HuH-7.5 (cell line): ENCODE measurements at places on chromosomes 16 and 17.

DNA sequence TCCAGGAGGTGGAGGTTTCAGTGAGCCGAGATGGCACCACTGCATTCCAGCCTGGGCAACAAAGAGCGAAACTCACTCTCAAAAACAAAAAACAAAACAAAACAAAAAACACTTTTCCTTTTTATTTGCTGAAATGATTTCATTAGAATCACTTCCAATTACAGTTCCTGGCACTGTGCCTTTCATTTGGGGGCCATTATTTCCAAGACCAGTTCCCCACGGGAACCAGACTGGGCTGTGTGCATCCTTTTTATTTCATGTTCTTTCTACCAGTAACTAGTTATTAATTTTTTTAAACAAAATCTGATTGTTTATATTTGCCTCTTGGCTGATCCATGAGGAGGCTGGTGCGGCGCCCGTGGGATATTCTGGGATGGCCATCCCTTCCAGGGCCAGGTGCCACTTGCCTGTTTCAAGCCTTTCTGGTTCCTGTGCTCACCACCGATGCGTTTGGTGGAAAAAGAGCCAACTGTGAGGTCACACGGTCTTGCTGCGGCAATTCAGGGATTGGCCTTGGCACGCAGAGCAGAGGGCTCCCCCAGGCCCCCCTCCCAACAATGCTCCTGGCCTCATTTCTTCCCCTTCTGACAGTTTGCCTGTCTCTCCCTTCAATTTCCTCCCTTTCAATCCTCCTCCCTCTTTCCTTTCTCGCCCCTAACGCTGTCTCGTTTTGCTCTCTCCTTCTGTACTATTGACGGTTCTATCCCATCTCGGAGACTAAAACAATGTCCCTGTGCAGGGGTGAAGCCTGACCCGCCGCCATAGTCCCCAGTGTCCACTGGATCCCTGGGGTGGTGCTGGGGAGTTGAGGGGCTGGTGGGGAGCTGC is 13.4 kb downstream of the UBALD1 start:
- no peak for DNase-seq

GRCh38 chr16:81841722-81842121 is 62.6 kb downstream of the PLCG2 start:
- no peak for DNase-seq

- no peak for DNase-seq
Observed at GRCh38 chr16:30748634-30749445, 615 bp downstream of the PHKG2 start.

DNA sequence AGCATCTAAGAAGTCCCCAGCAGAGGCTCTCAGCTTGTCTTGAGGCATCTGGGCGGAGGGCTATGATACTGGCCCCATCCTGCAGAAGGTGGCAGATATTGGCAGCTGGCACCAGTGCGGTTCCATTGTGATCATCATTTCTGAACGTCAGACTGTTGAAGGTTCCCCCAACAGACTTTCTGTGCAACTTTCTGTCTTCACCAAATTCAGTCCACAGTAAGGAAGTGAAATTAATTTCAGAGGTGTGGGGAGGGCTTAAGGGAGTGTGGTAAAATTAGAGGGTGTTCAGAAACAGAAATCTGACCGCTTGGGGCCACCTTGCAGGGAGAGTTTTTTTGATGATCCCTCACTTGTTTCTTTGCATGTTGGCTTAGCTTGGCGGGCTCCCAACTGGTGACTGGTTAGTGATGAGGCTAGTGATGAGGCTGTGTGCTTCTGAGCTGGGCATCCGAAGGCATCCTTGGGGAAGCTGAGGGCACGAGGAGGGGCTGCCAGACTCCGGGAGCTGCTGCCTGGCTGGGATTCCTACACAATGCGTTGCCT is at the start of gene CIITA:
Gene CIITA, plus strand, starts transcription at position 404 of the 543 bp plus-strand sequence. Its CDS starts 129 bp downstream, at position 533.
- no peak for DNase-seq

DNA sequence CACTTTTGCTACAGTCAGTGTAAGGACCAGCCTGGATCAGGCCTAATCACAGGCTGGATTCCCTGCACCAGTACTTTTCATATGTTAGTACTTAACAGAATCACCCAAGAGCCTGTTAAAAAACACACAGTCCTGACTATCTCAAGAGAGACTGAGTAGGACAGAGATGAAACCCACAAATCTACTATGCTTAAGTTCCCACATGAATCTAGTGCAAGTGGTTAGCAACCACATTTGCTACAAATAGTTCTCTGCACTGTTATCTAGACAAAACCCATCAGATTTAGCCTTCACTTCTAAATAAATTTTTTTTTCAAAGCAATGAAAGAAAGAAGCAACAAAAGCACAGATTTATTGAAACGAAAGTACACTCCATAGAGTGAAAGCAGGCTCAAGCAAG is 38.9 kb downstream of the SSH2 start:
- no peak for DNase-seq

GRCh38 chr17:69363488-69364210 is 36.7 kb upstream of the ABCA5 start:
- no peak for DNase-seq

- DNase-seq: no peak
Observed at GRCh38 chr16:4032768-4033167, 83.5 kb downstream of the ADCY9 start.

- no peak for DNase-seq
Observed at GRCh38 chr17:13885953-13886889, 183.1 kb upstream of the COX10 start.

- DNase-seq: no peak
Observed at GRCh38 chr16:56354016-56354415, 71.3 kb downstream of the AMFR start.

GRCh38 chr17:43314611-43315011 is 80.8 kb upstream of the RNU2-1 start:
- no peak for DNase-seq

DNA sequence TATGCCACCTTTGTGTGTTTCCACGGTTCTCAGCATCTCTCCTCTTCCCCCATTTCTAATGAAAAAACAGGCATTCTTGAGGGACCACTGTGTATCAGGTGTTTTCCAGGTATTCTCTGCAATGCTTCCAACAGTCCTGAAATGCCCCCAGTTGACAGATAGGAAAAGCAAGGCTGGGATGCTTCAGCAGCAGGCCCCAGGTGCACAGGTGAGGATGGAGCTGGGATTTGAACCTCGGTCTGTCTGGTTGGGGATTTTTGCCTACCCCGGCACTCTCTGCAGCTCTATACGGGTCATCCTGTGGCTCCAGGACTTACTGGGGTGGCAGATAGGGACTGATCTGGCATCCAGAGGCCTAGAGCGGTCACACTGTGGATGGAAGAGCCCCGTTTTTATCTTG is 180.5 kb upstream of the GSE1 start:
- no peak for DNase-seq

- no peak for DNase-seq
Observed at GRCh38 chr16:88466175-88466862, 13.2 kb downstream of the ZFPM1 start.

DNA sequence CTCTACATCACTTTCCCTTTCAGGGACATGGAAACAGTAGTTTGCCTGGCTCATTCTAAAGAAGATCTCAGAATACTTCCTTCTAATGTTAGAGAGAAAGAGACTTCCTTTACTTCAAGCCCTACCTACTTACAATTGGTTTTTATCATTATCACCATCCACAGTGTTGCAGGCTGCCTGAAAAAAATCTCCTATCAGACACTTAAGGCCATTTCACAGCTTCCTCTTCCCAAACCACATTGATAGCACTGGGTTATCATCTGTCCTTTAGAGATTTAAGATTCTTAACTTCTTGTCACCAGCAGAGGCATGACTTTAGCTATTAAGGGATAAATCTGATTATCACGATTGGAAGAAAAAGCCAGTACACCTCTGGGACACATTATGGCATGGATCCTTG is 178.5 kb upstream of the TBX2 start:
- DNase-seq: no peak

- DNase-seq: no peak
Observed at GRCh38 chr17:74465378-74466110, 890 bp upstream of the CD300A start.

- DNase-seq: no peak
Observed at GRCh38 chr17:81388091-81388611, 7.1 kb upstream of the BAHCC1 start.

- no peak for DNase-seq
Observed at GRCh38 chr17:10055262-10055975, 143.0 kb downstream of the GAS7 start.

DNA sequence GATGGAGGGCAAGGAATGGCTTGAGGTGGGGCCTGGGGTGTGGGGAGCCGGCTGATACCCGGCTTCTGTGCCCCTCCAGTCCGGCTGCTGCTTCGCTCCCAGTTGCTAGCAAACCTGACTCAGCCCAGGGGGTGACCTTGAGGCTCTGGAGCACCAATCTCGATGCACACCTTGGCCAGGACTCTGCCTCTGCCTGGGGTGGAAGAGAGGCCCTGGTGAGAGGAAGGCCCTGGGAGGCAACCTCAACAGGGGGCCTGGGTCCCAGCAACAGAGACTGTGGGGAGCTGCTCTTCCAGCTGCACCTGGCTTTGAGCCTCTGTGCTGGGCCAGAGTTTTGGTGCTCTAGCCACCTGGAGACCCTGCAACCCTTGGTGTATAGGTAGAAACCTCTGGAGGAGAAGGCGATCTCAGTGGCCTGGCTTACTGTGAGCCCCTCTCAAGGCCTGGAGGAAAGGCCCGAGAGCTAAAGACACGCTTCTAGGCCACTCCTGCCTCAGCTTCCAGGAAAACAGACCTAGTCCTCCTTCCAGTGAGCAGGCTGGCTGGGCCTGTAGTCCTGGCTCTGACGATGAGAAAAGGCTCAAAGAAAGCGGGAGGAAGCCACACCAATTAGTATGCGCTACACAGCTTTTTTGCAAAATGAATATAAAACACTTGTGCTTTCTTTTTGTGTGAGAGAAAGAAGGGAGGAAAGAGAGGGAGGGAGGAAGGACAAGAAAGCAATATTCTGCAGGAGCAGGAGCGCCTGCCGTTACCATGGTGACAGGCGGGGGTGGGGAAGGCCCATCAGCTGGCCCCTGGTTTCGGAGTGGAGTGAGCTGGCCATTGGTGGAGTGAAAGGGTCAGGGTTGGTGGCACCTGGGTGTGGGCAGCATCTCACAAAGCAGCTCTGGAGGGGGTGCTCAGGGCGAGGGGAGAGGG is 51.0 kb downstream of the VAC14 start:
- DNase-seq: no peak

DNA sequence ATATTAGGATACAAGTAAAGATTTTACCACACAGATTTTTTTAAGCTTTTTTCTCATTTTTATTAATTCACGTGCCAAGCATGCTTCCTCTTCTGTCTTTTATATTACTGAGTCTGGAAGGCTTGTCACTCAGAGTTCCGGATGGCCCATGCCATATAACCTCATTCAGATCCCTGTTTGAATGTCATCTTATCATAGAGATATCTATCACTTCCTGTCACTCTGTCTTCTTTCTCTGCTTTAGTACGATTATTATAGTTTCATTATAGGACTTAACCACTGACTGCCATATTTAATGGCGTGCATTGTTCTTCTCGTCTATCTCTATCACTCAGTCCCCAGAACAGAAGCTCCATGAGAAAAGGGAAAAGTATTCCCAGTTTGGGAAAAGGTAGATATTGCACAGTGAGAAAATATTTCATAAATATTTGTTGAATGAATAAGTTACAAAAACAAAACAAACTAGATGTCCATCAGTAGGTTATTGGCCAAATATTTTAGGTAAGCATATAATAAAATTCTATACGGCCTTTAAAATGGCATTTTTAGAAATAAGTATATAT is 296.9 kb upstream of the GOT2 start:
- no peak for DNase-seq

- no peak for DNase-seq
Observed at GRCh38 chr16:51818342-51818944, 667.4 kb upstream of the SALL1 start.

DNA sequence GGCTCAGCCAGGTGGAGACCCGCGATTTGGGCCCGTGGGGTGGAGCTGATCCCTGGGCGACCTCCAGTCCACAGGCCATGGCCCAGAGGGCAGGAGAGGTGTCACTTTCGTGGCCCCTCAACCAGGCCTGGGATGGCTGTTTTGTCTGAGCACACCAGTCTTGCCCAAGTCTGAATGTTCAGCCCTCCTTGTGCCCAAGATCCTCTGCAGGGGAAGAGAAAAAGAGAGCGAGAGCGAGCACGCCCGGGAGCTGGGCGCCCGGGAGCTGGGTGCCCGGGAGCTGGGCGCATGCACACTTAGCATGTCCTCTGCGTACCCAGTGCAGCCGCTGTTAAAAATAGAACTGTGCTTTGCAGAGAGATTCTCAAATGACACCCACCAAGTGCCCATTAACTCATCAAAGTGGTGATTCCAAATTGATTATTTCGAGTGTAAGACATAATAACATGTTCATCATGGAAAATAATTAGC is 403.3 kb upstream of the TNRC6C start:
- DNase-seq: no peak

- no peak for DNase-seq
Observed at GRCh38 chr16:13436641-13437412, 483.1 kb upstream of the ERCC4 start.

- no peak for DNase-seq
Observed at GRCh38 chr17:7309628-7310027, 2.2 kb downstream of the EIF5A start.

GRCh38 chr16:47250983-47251382 is 107.2 kb upstream of the NETO2 start:
- DNase-seq: no peak

GRCh38 chr16:78522327-78522726 is 422.9 kb downstream of the WWOX start:
- no peak for DNase-seq

GRCh38 chr17:75633486-75634375 is 497 bp downstream of the SMIM5 start:
- peak; percentile 97 for DNase-seq

DNA sequence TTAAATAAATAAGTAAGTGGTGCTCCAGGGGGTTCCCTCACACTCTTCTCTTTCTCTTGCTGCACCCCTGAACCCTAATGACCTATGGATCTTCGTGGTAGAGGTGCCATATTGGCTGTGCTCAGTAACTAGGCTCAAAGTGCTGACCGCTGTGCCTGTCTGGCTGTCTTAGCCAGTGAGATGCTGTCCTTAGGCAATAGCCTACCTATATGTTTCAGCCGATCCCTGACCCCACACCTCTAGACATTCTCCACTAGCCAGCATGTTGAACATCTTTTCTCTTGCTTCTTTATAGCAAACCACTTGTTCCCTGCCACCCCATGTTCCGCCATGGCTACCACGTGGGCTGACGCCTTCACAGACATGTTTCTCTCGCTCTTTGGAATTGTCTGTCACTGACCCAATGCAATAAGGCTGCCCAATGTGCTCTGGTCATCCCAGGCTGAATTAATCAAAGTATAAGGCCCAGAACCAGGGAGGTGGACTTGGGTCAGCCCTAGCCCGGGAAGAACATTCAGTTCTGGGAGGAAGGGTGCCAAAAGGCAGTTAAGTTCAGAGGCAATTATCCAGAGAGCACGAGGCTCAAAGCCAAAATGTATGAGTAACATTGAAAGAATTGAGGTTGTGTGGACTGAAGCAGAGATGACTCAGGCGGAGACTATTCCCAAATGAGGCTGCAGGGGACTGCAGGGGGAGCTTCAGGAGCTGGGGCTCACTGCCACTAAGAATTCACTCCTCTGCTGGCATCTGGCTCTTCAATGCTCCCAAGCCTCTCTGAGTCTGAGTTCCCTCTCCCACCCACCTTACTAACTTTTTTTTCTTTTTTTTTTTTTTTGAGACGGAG is 28.7 kb upstream of the TNRC6A start:
- DNase-seq: peak; percentile 15

GRCh38 chr17:51372345-51373004 is 112.1 kb downstream of the UTP18 start:
- DNase-seq: peak; percentile 23

- DNase-seq: no peak
Observed at GRCh38 chr16:78584213-78584860, 484.9 kb downstream of the WWOX start.
